ENCODE measurements at places on chromosomes 3 and 15. TPM values are rescaled to one million over a fixed set of nuclear protein-coding genes. Genes with fewer than 3 reads are reported as not detected.

The ZMYND10 gene
- polyA plus RNA-seq = 0.13 TPM

The TAGLN3 gene
- polyA plus RNA-seq = not detected

The FAM174B gene
- 3.3 TPM for polyA plus RNA-seq

The A4GNT gene
- polyA plus RNA-seq = not detected

The GOLGA6D gene
- 0.08 TPM for polyA plus RNA-seq

The RABL3 gene
- 6.9 TPM for polyA plus RNA-seq

The GOLGA8S gene
- polyA plus RNA-seq = 0.26 TPM

The SCN5A gene
- 0.38 TPM for polyA plus RNA-seq

The APBA2 gene
- polyA plus RNA-seq = 1.8 TPM

The NOP10 gene
- polyA plus RNA-seq = 284 TPM

The SCAANT1 gene
- polyA plus RNA-seq = not detected

The MELTF gene
- polyA plus RNA-seq = 2.0 TPM

The GHSR gene
- polyA plus RNA-seq = not detected

The PLA2G4F gene
- 1.5 TPM for polyA plus RNA-seq

The NRG4 gene
- not detected for polyA plus RNA-seq

The NOX5 gene
- not detected for polyA plus RNA-seq

The COX5A gene
- polyA plus RNA-seq = 222 TPM

The TRIM42 gene
- polyA plus RNA-seq = not detected

The MYO5C gene
- 1.8 TPM for polyA plus RNA-seq

The TMEM108 gene
- polyA plus RNA-seq = 0.33 TPM

The CCDC39 gene
- not detected for polyA plus RNA-seq

The TGM4 gene
- polyA plus RNA-seq = not detected

The CFAP92 gene
- not detected for polyA plus RNA-seq

The EOMES gene
- 1.2 TPM for polyA plus RNA-seq

The LACTB gene
- polyA plus RNA-seq = 20.9 TPM

The RCCD1 gene
- 3.9 TPM for polyA plus RNA-seq

The RBP2 gene
- polyA plus RNA-seq = 0.18 TPM

The DUOXA2 gene
- 0.13 TPM for polyA plus RNA-seq

The GPR160 gene
- 12.9 TPM for polyA plus RNA-seq

The GPR156 gene
- not detected for polyA plus RNA-seq

The SERINC4 gene
- 0.88 TPM for polyA plus RNA-seq

The ADAMTS17 gene
- 0.41 TPM for polyA plus RNA-seq

Measured in aorta (tissue), 5 donors.